ENCODE measurements at places on chromosomes 2 and 18. TPM values are rescaled to one million over a fixed set of nuclear protein-coding genes. Genes with fewer than 3 reads are reported as not detected.

The DPP10 gene
- 3.5 TPM for total RNA-seq

The MYL1 gene
- not detected for total RNA-seq

The LAMA3 gene
- total RNA-seq = 10.3 TPM

The PPP1CB gene
- 547 TPM for total RNA-seq

The WDR35 gene
- total RNA-seq = 7.2 TPM

The LRRC30 gene
- total RNA-seq = not detected

The ERFE gene
- total RNA-seq = 0.71 TPM

The TMEM198 gene
- 1.7 TPM for total RNA-seq

The MAPK4 gene
- 16.1 TPM for total RNA-seq

The CMPK2 gene
- total RNA-seq = 11.1 TPM

The ACVR1C gene
- total RNA-seq = 1.1 TPM

All from sigmoid colon (tissue), 7 donors.